ENCODE measurements at places on chromosomes 16 and 17. TPM values are rescaled to one million over a fixed set of nuclear protein-coding genes. Genes with fewer than 3 reads are reported as not detected.

Gene MT1A
- not detected for total RNA-seq

DNA sequence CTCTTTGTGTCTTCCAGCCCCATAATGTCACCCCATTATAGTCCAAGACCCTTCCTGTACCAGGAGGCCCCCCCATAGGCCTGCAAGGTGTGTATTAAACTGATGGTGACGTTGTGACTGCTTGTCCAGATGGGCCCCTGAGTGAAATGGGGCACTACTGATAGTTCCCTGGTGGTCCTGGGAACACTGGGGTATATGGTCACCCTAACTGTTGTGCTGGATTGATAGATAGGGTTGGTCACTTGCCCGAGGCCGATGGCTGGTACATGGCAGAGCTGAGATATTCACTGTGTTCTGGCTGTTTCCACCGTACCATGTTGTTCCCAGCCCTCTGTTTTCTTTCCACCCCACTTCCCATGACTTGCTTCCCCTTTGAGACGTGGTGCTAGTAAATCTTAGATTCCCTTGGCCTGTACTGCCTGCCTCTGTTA lies 4.3 kb downstream of the CNP start:
- no peak for DNase-seq

DNA sequence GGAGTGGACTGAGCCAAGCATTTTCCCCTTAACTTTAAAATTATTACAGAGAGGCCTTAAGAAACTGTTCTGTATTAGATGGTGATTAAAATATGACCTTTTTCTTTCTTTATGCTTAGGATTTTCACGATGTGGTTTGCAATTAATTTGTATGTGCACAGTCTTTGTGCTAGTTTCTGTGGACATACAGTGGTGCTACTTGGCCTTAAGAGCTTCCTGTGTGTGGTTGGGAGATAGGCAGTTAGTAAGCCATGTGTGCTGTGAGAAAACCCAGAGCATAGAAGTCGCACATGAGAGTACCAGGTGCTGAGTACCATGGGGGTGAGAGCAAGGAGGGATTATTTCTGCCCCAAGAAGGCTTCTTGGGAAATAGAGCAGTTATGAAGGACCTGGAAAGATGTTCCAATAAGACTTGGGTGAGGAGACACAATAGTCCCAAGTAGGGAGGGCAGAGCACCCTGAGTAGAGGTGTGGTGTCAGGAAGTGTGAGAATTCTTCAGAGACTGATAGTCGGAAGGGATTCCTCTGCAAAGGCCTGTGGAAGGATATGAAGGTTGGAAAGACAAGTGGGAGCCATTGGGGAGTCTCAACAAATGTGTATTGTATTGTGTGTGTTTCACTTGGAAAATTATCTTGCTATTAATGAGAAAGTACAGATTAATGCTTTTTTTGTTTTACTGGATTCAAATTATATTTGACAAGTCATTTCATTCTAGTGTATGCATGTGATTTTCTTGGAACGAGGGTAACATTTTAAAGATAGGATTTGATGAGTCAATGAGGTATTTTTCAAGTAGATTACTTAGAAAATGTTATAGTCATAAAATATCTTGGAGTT lies 239.9 kb downstream of the PRKCA start:
- DNase-seq: no peak

GRCh38 chr17:73593249-73593965 lies 50.8 kb downstream of the SDK2 start:
- no peak for DNase-seq

- no peak for DNase-seq
Observed at GRCh38 chr16:54508351-54508750, 221.8 kb upstream of the IRX3 start.

Gene CASKIN2
- total RNA-seq: 11.1 TPM

DNA sequence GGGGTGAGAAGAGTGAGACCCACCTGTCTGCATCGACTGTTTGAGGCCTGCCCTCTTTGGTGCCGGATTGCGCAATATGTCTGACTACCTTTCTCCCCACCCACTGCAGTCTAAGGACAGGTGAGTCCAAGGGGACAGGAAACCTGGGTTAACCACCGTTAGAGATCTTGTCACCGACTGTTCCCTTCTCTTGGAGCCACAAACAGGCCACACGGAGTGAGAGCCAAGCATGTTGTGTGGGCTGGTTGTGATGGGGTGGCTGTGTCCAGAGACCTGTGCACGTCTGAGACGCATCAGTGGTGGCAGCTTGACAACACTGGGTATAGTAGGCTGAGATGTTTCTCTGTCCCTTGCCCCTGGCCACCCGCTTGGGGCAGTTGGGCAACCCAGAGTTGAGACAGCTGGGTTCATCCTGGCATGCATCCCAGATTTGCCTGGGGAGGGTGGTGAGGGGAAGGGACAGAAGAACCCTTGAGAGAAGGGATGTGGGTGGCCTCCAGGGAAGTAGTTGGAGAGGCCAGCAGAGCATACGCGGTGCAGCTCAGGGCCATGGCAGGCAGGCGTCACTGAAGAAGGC lies 21.4 kb downstream of the MPRIP start:
- no peak for DNase-seq

- no peak for DNase-seq
Observed at GRCh38 chr17:34382621-34383124, 19.6 kb upstream of the CCL1 start.

- no peak for DNase-seq
Observed at GRCh38 chr16:11064851-11065250, 120.5 kb downstream of the CLEC16A start.

DNA sequence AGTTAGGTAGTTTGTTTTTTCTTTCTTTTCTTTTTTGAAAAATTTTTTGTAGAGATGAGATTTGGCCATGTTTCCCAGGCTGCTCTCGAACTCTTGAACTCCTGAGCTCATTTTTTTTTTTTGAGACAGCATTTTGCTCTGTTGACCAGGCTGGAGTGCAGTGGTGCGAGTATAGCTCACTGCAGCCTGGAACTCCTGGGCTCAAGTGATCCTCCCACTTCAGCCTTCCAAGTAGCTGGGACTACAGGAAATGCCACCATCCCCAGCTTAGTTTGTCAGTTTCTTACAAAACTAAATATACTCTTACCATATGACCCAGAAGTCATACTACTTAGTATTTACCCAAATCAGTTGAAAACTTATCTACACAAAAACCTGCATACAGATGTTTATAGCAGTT lies 14.4 kb upstream of the FBXO47 start:
- DNase-seq: no peak

GRCh38 chr16:67174706-67175231 lies 4.4 kb downstream of the NOL3 start:
- no peak for DNase-seq

Gene OR3A2
- 0.42 TPM for total RNA-seq

Measured in urinary bladder (tissue), 4 donors.